ENCODE measurements at places on chromosomes 16 and 17.
A peak's percentile ranks its signal among the peaks of the same experiment; 100 is the strongest.

- no peak for DNase-seq
These were observed 18.4 kb downstream of the MIEF2 start for GRCh38 chr17:18278867-18279266.

- no peak for DNase-seq
These were observed 19.3 kb upstream of the NSMCE1 start for GRCh38 chr16:27287887-27288286.

GRCh38 chr16:1097800-1098199, 1.8 kb upstream of the C1QTNF8 start:
- DNase-seq, result no peak

GRCh38 chr16:55810451-55810961, 22.4 kb downstream of the CES1 start:
- peak; percentile 59 for DNase-seq

DNA sequence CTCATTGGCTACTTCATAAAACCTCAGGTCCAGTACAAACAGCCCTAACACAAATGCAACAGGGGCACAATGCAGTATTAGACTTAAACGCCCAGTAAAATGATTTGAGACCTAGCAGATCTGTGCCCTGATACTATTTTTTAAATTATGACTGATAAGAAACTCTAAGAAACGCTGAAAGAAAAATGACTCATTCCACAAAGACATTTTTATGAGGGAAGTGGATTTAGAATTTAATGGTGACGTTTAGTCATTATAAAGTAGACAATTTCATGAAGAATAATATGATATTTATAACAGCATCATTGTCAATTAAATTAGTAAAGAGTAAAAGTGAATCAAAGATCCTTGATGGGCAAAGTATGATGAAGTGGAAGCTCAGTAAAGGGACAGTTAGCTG, 80.4 kb upstream of the DHX40 start:
- no peak for DNase-seq

- no peak for DNase-seq
These were observed 9.4 kb upstream of the CDR2 start for GRCh38 chr16:22383827-22384226.

DNA sequence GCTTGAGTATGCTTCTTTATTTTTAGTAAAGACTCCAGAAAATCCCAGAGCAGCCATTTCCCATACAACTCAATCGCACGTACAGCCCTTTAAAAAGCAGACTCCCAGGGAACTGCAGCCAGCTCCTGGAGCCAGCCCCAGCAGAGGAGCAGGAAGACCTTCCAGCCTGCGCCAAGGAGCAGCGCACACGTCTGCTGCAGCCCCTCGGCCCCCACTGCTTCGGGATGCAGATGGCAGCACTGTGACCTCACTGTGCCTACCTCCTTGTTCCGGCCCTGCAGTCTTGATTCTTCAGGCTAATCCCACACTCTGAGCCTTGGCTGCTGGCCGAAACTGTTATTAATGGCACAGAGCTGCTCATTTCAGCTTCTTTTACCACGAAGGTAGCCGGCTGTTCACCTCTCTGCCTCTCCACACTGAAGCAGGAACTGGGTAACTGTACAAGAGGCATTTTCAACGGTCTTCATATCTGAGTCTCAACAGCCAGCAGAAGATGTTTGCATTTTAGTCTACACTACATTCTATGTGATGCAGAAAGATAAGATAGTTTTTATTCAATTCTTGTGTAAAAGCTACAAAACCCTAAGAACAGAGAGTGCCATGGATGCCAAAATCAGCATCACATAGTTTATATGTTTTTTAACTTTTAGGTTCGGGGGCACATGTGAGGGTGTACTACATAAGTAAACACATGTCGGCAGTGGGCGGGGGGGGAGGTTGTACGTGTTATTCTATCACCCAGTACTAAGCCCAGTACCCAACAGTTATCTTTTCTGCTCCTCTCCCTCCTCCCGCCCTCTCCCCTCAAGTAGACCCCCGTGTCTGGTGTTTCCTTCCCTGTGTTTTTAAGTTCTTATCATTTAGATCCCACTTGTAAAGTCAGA, 130.9 kb downstream of the ANKRD11 start:
- peak; percentile 69 for DNase-seq

DNA sequence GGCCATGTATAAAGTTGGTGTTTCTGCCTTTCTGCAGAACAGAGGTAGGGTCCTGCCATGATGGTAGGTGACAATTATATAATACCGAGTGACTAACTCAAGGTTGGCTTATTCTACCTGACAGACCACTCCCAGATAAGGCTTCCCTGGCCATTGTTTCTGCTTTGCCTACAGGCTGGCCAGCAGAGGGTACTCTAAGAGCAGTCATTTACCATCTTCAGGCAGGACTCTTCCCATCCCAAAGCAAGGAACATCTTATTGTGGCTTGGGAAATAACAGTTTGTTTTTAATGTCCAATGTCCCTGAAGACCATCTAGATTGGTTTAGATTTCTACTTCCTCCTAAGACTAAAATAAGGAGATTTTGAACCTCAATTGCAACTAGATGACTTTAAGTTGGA, 74.1 kb downstream of the SNX11 start:
- no peak for DNase-seq

GRCh38 chr16:56145369-56145768, 45.9 kb upstream of the GNAO1 start:
- no peak for DNase-seq

GRCh38 chr17:34673995-34674890, 94.9 kb downstream of the TMEM132E start:
- no peak for DNase-seq

- no peak for DNase-seq
These were observed 6.5 kb upstream of the ABR start for GRCh38 chr17:1186214-1186820.

GRCh38 chr16:64478252-64478906, 643.5 kb downstream of the CDH11 start:
- DNase-seq, result no peak

DNA sequence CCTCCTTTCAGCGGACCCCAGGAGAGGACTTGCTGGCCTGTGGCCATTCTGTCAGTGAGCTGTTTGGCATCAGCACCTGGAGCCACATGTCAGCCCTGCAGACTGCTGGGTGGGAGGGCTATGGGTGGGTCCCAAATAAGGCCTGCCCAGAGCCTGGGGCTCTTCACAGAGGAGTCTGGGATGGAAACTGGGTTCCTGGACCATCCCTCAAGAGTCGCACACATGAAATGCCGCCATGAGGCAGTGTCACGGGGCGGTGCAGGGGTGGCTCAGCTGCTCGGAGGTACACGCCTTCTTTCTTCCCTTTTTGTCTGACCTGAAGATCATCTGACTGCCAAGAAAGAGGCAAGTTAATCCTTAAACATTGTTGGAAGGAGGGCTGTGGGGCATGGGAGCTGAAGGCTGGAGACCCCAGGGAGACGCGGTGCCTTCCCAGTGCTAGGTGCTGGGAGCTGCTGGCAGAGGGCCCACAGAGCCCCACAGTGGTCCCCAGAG, 14.8 kb downstream of the MPRIP start:
- DNase-seq, result peak; percentile 55

GRCh38 chr17:66494023-66494803, 191.8 kb downstream of the PRKCA start:
- no peak for DNase-seq

GRCh38 chr16:69522041-69522578, 43.7 kb upstream of the NFAT5 start:
- no peak for DNase-seq

Measured in left forelimb (tissue), 1 donor.